ENCODE measurements at places on chromosomes 4 and X.

DNA sequence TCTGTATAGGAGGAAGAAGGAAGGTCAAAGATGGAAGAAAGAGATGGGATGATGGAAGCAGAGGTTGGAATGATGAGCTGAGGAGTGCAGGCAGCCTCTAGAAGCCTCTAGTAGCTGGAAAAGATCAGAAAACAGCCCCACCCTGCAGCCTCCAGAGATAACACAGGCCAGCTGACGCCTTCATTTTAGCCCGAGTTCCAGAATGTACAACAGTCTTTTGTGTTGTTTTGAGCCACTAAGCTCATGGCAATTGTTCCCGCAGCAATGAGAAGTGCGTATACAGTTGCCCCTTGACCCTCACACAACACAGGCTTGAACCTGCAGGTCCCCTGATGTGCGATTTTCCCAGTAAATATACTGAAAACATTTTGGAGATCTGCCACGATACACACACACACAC lies 72.0 kb downstream of the WFS1 start:
- DNase-seq = no peak

DNA sequence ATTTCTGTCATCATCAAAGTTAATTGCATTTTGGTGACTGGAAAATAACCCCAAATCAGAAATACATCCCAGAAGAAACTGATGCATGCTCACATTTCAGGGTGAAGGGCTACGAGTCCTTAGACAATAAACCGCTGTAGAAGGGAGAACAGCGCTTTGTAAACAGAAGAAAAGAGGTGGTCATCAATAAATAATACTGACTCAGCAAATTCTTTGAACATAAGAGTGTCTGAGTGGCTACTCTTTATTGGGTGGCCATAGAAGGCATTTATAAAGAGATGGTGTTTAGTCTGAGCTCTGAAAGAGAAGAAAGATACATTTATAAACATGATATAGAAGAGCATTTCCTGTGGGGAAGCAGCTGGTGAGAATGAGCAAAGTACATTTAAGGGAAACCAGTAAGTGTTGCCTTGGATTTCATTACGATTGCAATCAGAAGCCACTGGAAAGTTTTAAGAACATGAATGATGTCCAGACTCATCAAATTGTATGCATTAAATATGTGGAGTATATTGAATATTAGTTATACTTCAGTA lies 246.9 kb upstream of the GIMD1 start:
- DNase-seq = no peak

- DNase-seq = no peak
Observed at GRCh38 chr4:46316215-46316614, 73.7 kb downstream of the GABRA2 start.

- DNase-seq = no peak
Observed at GRCh38 chrX:41449131-41449530, 2.0 kb downstream of the NYX start.

GRCh38 chr4:53508446-53508845 lies 82.8 kb downstream of the LNX1 start:
- DNase-seq = peak; percentile 17

DNA sequence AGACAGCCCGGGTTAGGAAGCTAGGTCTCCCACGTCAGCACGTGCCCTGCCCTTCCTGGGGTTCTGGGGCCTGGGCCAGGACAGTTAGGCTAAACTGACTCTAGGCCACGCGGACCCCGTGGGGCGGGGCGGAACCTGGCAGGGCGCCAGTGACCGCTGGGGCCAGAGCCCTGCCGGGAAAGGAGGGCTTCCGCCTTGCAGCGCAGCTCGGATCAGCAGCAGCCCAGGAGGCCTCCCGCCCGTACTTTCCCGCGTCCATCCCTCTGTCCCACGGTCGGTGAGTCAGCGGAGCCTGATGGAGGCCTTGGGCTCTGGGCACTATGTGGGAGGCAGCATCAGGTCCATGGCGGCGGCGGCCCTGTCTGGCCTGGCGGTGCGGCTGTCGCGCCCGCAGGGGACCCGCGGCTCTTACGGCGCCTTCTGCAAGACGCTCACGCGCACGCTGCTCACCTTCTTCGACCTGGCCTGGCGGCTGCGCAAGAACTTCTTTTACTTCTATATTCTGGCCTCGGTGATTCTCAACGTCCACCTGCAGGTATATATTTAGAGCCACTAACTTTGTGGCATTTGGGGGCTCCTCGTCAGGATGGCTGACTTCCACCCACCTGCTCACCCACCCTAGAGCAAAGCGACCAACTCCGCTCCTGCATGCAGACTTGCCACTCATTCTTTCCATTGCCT lies at the start of gene SMIM10:
SMIM10 (plus strand) TSS at position 191 of the 681 bp plus-strand sequence; CDS start at position 296, 105 bp downstream.
- DNase-seq = no peak

DNA sequence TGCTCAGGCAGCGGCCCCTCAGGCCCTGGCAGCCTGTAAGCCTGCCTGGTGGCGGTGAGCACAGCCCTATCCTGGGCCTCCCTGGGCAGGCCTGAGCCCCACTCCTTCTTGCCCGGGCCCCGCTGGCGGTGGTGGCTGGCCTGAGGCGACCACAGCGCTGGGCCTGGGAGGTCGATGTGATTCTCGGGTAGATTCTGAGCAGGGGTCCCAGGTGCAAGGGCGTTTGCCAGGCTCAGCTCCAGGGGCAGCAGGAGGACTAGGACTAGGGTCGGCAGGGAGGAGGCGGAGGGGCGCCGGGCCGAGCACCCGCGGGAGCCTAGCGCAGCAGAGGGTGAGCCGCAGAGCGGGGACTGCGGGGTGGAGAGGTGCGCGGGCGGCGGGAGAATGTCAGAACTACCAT lies 17.0 kb downstream of the FAM9A start:
- no peak for DNase-seq

DNA sequence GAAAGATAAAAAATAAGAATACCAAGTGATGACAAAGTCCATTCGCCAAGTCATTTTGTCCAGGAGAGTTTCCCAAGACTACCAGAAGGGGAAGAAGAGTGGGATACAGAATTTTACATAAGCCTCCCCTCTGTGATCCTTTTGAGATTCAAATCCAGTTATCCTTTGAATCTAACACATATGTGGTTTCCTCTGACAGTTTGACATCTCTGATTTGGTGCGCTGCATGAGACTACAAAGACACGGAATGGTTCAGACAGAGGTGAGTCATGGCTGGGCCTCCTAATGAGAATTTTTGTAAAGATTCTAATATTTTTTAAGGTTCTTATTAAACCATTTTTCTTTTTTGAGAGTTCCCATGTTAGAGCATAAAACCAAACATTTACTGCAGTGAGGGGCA lies 38.3 kb downstream of the SLC10A6 start:
- no peak for DNase-seq

DNA sequence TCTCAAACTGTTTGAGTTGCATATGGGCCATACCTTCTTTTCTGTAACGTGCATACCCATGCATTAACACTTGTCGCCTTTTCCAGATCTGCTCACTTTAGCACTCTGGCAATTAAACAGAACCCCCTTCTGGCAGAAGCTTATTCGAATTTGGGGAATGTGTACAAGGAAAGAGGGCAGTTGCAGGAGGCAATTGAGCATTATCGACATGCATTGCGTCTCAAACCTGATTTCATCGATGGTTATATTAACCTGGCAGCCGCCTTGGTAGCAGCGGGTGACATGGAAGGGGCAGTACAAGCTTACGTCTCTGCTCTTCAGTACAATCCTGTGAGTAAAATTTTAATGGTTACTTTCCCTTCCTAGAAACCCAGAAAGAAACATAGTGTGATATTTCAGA lies 4.8 kb downstream of the OGT start:
- no peak for DNase-seq
